Activated CD4-positive, CD25-positive, alpha-beta regulatory T cell (primary cell): ENCODE measurements at places on chromosomes 7 and 10.

- DNase-seq = no peak
Measured at GRCh38 chr10:133529576-133529946, 2.4 kb downstream of the CYP2E1 start.

- DNase-seq = no peak
Measured at GRCh38 chr10:1530871-1531517, 206.3 kb downstream of the ADARB2 start.

- DNase-seq = no peak
Measured at GRCh38 chr7:17600340-17600752, 301.9 kb downstream of the AHR start.

DNA sequence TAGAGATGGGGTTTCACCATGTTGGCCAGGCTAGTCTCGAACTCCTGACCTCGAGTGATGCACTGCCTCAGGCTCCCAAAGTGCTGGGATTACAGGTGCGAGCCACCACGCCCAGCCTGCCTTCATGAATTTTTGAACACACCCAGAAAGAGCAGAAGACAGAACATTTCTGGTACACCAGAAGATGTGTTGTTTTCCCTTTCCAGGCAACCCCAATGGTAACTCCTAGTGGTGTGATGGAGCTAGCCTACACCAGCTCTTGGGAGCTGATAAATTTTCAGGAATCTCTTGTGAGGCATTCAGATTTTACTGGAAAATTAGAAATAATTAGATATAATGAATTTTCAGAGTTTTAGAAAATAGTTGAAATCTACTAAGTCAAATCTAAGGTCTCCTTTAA is 904 bp upstream of the CCDC7 start:
- DNase-seq = no peak

DNA sequence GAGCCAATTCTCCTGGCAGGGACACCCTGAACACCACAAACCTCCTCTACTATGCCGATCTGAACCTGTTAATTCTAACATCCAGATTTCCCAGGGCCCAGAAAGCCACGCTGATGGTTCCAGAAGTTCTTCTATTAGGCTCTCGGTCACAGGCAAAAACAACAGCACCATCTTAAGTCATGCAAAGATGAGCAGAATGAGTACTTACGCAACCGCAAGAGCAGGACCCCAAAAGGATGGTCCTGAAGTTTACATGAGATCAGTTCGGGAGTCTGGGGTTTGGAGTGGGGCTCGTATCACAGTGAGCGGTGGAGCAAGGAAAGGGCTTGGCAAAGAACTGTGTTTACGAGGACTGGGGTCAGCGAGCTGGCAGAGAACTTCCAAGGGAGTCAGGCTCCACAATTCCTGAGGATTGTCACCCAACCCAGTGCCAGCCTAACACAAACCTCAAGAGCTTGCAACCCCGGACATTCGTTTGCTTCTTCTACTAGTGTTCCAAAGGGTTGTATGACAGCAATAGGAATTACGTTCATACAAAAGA is 532.6 kb downstream of the TNS3 start:
- DNase-seq = no peak

GRCh38 chr7:11858622-11859302 is 26.8 kb upstream of the THSD7A start:
- no peak for DNase-seq

- DNase-seq = no peak
Measured at GRCh38 chr10:107653832-107654287, 489.4 kb upstream of the SORCS1 start.

- no peak for DNase-seq
Measured at GRCh38 chr7:34309116-34309515, 348.9 kb upstream of the NPSR1 start.

- no peak for DNase-seq
Measured at GRCh38 chr10:34918776-34919315, 103.8 kb upstream of the PARD3 start.

DNA sequence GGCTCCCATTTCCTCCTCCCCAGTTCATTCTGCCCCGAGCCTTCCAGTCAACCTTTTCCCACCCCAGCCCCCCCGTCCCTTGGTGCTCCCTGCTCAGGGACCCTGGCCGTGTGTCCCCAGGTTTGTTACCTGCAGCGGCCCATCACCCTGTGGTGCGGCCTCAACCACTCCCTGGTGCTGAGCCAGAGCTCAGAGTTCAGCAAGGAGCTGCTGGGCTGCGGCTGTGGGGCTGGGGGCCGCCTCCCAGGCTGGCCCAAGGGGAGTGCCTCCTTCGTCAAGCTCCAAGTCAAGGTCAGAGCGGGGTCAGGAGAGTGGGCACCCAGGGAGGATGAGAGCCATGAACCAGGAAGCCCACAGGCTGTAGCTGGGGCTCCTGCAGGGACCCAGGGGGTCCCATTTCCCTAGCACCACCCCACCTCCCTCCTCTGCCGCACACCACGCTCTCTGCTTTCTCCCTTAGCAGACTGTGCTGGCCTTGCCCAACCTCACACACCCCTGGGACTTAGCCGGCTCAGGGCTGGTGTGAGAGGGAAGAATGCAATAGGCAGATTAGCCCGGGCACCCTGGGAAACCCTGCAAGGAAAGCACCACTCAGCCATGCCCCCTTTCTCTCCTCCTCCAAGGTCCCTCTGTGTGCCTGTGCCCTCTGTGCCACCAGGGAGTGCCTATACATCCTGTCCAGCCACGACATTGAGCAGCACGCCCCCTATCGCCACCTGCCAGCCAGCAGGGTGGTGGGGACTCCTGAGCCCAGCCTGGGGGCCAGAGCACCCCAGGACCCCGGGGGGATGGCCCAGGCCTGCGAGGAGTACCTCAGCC is 2.0 kb upstream of the PCOLCE start:
- DNase-seq = no peak

- DNase-seq = no peak
Measured at GRCh38 chr10:49508249-49508648, 30.7 kb downstream of the ERCC6 start.

GRCh38 chr7:27150568-27151340 is 1.6 kb downstream of the HOXA3 start:
- no peak for DNase-seq

DNA sequence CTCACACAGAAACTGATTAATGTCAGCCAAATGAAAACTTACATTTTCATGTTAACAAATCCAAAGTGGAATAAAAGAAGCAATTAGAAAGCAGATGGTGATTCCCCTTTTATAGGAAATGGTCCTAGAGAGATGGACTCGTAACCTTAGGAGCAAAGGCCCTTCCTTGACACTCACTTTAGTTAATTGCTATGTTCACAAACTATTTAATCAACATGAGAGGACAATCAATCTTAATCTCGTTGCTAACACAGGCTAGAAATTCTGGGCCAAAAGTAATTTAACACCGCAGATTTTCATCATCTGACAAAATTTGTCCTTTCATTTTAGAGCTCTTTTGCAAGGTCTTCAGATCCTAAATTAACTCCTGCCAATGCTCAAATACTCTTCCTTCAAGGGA is 64.0 kb upstream of the DNAJB12 start:
- no peak for DNase-seq

DNA sequence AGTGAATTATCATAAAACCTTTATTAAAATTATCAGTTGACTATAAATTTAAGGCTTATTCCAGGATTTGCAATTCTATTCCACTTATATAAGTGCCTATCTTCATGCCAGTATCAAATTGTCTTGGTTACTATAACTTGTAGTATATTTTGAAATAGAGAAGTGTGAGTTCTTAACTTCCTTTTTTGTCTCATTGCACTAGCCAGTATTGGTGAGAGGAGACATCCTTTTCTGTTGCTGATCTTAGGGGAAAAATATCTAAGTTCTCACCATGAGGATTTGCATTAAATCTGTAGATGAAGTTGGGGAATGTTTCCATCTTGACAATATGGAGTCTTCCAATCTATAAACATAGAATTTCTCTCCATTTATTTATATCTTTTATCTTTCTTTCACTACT is 104.2 kb upstream of the MKI67 start:
- DNase-seq = no peak

DNA sequence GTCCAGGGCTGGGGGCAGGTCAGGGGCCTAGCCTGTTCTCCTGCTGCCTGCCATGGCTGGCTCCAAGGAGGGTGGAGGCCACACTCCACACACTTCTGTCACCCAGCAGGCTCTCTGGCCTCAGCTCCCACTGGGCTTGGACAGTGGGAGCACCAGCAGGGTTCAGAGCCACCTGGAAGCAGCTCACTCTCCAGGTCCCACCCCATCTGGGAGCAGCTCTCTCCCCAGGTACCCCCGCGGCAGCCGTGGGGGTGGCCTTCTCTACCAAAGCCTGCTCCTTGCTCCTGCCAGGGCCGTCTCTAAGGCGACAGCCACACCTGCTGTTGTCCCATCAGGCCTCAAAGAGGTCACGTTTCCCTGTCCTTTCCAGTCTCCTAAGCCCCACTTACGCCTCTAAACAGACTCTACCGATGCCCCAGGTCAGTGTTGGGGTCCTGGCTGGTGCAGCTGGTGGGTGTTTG is 142.5 kb upstream of the RET start:
- DNase-seq = no peak

DNA sequence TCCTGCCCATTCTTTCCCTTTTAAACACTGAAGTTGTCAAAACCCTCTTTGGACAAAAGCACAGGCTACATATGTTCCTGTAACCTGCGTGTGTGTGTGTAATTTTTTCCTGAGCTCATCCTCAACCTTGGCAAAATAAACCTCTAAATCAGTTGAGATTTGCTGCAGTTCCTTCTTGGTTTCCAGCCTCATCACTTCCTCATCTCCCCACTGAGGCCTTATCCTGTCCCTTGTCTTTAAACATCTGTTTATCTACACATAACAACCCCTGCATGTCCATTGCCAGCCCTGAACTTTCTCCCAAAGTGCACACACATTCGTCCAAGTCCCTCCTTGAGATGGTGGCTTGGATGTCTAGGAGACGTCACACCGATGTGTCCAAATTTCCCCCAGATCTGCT is 35.5 kb downstream of the LYZL2 start:
- DNase-seq = no peak

DNA sequence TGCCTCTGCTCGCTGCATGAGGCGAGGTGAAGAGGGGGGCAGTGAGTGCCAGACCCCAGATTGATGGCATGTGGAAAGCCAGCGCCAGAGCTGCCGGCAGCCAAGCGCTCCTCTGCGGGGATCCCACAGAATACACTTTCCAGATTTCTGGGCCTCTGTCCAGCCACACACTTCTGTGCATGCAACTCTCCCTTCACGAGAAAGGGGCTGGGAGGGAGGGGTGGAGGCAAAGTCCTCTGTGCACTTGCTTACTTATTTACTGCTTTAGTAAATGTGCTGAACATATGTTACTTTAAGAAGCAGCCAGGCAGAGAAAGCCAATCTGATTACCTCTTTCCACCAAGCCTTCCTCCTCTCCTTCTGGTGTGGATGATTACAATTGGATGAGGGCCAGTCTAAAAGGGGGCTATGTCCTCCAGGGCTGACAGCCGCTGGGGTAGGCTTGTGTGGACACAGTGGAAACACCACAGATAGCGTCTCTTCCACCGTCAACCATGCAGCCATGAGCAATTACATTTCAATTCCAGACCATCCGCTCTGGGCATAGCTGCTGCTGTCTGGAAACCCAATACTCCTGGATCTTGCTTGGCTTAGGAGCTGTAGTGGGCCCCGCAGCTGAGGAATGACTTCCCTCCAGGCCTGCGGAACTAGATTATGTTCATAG is 322.8 kb upstream of the ANKRD30A start:
- no peak for DNase-seq

- DNase-seq = no peak
Measured at GRCh38 chr10:22436526-22436892, 91.2 kb downstream of the SPAG6 start.

DNA sequence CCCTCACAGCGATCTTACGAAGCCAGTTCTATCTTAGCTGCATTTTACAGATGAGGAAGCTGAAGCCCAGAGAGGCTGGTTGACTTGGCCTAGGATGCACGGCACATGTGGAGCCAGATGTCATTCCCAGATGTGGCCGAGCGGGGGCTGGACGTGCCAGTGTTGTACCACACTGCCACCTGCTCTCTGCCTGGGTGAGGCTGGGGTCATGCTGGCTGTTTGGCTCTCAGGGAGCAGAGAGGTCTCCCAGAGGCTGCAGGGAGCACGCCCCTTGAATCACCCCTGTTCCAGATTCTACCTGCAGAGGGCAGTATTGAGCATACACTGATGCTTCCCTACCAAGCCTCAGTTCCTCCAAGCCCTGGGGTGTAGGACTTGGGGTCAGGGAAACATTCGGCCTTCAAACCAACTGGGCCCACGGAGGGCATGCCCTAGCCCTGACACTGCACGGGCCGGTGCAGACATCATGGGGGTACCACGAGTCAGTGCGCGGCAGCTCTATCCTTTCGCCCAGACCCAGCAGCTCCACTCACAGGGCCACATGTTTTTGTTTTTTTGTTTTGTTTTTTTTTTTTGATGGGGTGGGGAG is 3.8 kb upstream of the GTF2IRD1 start:
- DNase-seq = peak; percentile 27

- no peak for DNase-seq
Measured at GRCh38 chr10:99850021-99850766, 67.8 kb downstream of the ABCC2 start.

DNA sequence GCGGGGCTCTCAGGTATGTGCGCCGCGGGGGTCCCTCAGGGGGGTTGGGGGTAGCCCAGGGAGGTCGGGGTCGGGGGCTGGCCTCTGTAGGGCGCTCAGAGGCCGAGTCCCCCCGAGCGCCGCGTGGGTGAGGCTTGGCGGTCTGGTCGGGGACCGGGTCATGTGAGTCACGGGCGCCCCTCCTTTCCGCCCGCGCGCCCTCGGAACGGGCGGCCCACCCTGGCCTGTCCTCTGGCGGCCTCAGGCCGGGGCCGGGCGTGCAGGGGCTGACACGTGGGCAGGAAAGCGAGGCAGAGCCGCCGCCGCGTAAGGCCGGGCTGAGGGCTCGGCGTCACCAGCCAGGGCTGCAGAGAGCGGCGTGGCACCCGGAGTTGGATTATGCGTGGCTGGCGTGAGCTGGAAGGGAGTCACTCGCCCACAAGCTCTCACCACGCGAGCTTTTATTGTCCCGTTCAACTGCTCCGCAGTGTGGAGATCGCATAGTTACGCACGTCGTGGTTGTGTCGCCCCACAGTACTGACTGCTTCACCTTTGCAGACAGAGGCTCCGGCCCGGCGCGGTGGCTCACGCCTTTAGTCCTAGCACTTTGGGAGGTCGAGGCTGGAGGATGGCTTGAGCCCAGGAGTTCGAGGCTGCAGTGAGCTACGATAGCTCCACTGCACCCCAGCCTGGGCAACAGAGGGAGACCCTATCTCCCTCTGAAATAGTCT is 385 bp downstream of the SHLD2 start:
- DNase-seq = peak; percentile 70

GRCh38 chr7:135773464-135773863 is 24.9 kb upstream of the FAM180A start:
- DNase-seq = no peak

DNA sequence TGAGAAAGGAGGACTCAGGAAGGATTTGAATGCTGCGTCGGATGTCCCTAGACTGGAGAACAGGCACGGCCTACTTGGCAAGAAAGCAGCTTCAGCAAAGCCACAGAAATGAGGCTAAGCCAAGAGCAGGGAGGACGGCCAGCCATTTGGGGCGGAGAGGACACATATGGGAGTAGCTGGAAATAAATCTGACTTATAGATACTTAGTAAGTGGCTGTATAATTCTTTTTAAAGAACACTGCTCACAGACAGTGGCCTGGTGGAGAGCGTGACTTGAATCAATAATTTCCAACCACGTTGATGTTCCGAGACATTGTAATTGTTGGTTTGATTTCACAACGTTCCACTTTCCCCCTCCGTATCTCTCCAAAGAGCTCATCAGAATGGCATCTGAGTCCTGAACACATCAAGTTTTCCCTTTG is 67.7 kb upstream of the JCAD start:
- DNase-seq = no peak
